ENCODE measurements at places on chromosomes 11 and 22. TPM values are rescaled to one million over a fixed set of nuclear protein-coding genes. Genes with fewer than 3 reads are reported as not detected.

LRRC74B gene
- total RNA-seq = not detected

DNA sequence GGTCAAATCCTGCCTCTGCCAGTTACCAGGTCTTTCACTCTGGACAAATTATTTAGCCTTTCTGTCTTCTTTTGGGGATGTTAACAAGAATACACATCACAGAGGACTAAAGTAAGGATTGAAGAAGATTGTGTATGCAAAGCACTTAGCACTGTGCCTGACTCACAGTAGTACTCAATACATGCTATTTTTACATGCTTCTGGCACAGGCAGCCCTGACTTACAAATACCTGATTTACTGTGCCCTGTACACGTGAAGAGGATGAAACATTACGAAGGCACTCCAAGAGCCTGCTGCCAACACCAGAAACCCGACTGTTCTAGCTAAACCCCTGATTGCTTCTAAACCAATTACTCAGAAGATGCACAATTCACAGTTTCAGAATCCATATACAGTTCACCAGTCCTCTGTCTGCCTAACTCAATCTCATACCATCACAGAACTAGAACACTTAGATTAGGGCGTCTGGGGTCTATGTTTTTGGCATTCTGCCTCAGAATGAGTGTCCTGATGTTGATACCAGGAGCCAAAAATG is 300.9 kb upstream of the DDI1 start:
- DNase-seq = no peak

LRRC10B gene
- 0.31 TPM for total RNA-seq

DNA sequence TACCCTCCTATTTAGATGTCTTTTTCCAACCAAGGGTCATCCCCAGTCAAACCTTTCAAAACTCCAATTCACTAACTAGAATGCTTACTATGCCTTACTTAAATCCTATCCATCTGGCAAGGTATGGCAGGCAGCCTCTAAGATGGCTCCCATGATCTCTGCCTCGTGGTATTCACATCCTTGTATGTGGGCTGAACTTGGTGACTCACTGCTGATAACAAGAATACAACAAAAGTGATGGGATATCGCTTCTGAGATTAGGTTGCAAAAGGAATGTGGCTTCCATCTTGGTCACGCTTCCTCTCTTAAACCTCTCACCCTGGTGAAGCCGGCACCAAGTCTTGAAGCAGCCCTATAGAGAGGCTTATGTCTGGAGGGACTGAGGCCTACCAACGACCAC is 29.6 kb upstream of the UPB1 start:
- DNase-seq = no peak

LRRC56 gene
- total RNA-seq = 3.4 TPM

OR8K5 gene
- not detected for total RNA-seq

ZNRD2 gene
- total RNA-seq = 45.8 TPM

GRCh38 chr11:121038648-121039409 is 14.9 kb downstream of the TBCEL start:
- DNase-seq = no peak

HTR3B gene
- not detected for total RNA-seq

- no peak for DNase-seq
Observed at GRCh38 chr11:73297702-73298101, 10.4 kb upstream of the ARHGEF17 start.

- DNase-seq = no peak
Observed at GRCh38 chr11:75656044-75656727, 12.7 kb downstream of the MAP6 start.

DNA sequence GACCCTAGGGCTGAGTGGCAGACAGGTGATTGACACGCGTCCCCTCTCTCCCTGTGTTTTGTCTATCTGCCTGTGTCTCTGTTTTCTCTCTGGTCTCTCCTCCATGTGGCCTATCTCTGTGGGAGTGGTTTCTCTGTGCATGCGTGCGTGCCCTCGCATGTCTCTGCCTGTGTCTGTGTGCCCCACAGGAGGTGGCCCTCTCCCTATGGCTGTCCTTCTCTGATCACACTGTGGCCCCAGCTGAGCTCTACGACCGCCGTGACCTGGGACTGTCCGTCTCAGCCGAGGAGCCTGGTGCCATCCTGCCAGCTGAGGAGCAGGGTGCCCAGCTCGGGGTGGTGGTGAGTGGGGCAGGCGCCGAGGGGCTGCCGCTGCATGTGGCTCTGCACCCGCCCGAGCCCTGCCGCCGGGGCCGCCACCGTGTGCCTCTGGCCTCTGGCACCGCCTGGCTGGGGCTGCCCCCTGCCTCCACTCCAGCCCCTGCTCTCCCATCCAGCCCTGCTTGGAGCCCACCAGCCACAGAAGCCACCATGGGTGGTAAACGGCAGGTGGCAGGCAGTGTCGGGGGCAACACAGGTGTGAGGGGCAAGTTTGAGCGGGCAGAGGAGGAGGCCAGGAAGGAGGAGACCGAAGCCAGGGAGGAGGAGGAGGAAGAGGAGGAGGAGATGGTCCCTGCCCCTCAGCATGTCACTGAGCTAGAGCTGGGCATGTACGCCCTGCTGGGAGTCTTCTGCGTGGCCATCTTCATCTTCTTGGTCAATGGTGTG is 11.6 kb downstream of the TMEM132A start:
- no peak for DNase-seq
